ENCODE measurements at places on chromosomes 1 and 21. TPM values are rescaled to one million over a fixed set of nuclear protein-coding genes. Genes with fewer than 3 reads are reported as not detected.

Gene LCE1B
- not detected for total RNA-seq

GRCh38 chr1:59184365-59184905 is 112.5 kb upstream of the FGGY start:
- no peak for DNase-seq

Gene TRIM67
- 0.24 TPM for total RNA-seq

- peak; percentile 81 for DNase-seq
Observed at GRCh38 chr1:36703526-36704208, 221.0 kb upstream of the CSF3R start.

GRCh38 chr1:204151552-204152309 is at the start of gene ETNK2:
Gene ETNK2, minus strand, starts transcription at chr1:204152044. Its CDS starts 192 bp downstream, at chr1:204151852.
- no peak for DNase-seq

DNA sequence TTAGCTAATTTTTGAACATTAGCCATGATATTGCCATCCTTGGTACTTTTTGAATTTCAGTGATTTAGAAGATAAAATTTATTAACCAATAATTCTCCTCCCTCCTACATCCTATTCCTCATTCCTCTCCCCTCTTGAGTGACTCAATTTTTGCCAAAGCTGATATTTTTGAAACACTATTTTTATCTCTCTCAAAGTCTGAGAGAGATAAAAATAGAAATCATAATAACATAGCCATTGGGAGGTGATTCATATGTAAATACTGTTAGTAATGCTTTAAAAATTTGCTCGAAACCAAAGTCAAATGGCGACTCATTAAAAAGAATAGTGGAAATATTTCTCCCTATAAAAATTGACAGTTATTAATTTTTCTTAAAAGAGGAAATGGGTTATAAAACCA is 97.4 kb downstream of the PATJ start:
- no peak for DNase-seq

DNA sequence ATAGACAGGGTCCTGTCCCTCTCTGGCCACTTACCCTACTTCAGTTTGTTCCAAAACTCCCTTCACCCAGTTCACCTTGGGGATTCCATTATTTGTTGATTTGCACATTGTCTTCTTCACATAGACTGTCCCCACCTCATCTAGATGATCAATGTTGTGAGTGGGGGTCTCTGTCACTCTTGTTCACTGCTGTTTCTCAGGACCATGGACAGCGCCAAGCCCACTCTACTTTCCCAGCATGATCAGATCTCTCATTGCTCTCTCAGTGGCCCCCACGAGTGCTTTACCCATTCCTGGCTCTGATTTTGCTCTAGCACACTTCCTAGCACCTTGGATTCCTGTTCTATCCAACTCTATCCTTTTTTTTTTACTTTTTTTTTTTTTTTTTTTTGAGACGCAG is 45.4 kb upstream of the IGSF21 start:
- no peak for DNase-seq

GRCh38 chr1:64090436-64090835 is 113.0 kb upstream of the UBE2U start:
- DNase-seq, result no peak

- no peak for DNase-seq
Observed at GRCh38 chr1:77961392-77961791, 17.5 kb downstream of the FUBP1 start.

Data from cardiac septum (tissue), 1 donor.